NCI-H1436 treated with DMSO at 0.1 percent for 48 hours (cell line): ENCODE measurements at places on chromosomes 1 and 21.
A peak's percentile ranks its signal among the peaks of the same experiment; 100 is the strongest.

- DNase-seq = peak; percentile 42
Measured at GRCh38 chr1:242477944-242478343, 46.6 kb downstream of the PLD5 start.

DNA sequence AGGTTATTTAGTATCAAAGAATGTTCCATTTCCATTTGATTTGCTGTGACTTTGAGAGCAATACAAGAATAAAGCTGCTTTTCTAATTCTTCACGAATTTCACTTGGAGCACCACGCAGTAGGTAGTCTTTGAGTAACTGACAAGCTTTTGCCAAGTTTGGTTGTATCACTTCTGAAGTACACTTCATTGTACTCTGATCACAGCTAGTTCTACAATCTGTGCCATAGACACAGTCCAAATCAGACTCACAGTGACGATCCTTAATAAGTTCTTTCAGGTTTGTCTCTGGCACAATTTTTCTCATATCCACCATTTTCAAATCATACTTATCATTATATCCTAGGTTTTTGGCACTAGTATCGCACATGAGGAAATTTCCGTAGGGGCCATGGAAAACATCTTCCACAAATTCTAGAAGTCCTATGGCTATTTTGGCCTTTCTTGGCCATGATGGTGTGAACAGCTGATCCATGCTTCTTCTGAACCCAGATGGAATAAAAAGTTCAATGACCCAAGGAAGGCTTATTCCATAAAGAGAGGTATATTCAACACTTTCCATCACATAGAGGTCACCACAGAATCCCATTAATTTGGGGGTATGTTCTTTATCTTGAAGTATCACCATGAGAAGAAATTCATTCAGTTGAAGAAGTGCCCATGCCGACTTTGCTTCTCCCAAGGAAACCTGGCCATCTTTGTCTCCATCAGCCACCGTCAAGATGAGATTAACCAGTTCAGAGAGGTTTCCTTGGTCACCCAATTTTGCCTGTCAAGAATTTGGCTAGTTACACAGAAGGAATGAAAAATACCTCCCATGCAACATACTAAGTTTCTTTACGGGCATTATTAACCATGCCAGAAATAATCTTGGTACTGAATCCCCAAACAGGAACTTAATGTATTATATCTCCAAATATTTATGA lies 11.9 kb downstream of the RPL5 start:
- DNase-seq = no peak

GRCh38 chr1:203425663-203425975 lies 50.0 kb upstream of the PRELP start:
- DNase-seq = no peak

DNA sequence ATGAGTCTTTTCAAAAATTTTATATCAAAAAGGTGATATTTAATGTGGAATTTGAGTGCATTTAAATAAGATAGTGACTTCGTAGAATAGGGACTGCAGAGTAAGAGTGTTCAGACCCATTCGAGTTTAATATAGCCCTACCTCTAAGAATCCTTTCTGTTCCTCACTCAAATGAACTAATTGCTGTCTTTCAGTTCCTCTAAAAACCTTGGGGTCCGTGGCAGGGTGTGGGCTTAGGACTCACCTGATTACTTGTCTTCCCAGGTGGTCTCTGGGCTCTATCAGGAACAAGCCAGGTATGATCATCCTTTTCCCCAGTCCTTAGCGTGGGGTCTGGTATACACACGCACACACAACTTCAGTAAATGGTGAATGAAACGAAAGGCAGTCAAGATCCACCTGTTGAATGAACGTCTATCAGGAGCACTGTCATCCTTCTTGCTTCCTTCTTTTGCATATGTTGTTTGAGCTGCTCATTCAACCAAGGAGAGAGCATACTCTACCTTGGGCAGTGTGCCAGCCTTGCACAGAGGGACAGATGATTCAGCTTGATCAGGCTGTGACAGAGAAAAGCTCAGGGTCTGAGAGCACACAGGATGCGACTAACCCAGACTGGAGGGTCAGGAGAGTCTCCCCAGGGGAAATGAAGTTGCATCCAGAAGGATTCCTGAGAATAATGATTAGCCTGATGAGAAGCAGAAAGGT lies 1.2 kb upstream of the RNF11 start:
- DNase-seq = peak; percentile 77

DNA sequence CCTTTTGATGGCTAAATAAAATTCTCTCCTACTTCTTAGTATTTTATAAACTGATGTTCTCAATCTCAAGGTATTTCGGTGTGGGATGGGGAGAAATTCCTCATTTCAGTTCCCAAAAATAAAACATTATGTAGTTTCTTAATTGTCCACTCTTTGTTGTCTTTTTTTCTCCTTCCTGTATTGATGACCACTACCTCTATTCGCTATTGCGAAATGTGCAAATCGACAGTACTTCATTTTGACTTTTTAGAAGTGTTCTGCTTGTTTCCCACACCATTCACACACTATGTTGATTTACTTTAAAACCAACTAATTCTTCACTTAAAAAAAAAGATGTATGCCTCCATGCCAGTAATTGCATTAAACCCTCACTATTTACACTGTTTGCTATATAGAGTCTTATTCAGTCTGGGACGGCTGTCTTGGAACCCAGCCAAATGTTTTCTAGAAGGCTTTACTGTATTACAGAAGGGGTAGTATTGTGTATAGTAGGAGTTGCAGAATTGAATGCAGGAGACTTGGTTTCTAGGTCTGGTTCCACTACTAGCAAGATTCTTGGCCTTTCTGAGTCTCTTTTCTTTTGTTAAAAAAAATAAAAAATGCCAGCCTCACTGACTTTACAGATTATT lies 5.6 kb downstream of the RNF2 start:
- DNase-seq = no peak

- DNase-seq = peak; percentile 40
Measured at GRCh38 chr1:31762726-31763670, 1.1 kb downstream of the ADGRB2 start.

- DNase-seq = no peak
Measured at GRCh38 chr1:114154146-114154962, 685 bp upstream of the SYT6 start.

DNA sequence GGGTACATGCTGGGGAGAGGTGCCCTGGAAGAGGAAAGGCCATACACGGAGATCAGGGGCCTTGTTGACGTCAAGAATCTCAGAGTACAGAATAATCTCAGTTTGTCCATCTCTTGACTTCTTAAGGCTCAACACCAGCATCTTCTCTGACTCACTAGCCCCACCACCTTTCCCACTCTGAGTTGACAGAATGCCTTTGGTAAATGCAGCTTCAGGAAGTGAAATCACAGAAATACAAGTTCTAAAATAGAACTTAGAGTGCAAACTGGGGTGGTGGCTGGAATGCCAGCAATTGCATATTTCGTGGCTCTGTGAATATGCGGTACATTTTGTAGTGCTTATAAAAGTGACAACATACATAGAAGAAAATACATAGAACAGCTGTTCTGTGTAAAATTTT lies 1.6 kb downstream of the COG2 start:
- DNase-seq = no peak

GRCh38 chr1:9246841-9247785 lies 12.5 kb downstream of the H6PD start:
- DNase-seq = no peak
